Stimulated activated CD8-positive, alpha-beta memory T cell treated with anti-CD3 and anti-CD28 coated beads, Interleukin-7, amount 100 ng/mL, for 1 hour (primary cell): ENCODE measurements at places on chromosomes 2 and 18.

DNA sequence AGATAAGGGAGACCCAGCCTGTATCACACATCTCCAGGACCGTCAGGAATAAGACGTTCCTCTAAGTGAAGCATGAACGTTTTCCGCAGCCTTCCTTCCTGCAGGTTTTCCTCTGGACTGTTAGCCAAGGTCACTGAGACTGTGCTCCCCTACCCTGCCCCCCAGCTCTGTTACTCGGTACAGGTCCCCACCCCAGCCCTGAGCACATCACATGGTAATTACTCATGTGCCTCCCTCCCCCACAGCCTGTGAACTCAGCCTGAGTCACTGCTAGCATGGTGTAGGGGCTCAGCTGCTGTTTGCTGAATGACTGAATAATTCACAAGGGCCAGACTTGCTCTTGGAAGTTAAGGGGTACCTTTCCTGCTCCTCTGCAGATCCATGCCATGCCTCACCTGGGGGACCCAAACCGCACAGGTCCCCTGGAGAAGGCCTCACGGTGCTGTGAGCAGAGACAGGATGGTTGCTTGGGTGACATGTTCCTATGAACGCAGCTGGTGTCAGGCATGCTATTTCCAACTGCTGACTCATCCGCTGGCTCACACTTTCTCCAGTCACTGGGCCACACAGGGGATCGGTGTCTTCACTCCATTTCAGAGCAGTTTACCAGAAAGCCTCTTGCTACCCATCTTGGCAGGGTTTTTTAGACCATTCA is 88.2 kb downstream of the PLB1 start:
- peak; percentile 15 for DNase-seq

- no peak for DNase-seq
Observed at GRCh38 chr2:101466426-101466825, 8.5 kb downstream of the RFX8 start.

GRCh38 chr2:237092506-237092905 is 6.8 kb downstream of the COPS8 start:
- DNase-seq: no peak

DNA sequence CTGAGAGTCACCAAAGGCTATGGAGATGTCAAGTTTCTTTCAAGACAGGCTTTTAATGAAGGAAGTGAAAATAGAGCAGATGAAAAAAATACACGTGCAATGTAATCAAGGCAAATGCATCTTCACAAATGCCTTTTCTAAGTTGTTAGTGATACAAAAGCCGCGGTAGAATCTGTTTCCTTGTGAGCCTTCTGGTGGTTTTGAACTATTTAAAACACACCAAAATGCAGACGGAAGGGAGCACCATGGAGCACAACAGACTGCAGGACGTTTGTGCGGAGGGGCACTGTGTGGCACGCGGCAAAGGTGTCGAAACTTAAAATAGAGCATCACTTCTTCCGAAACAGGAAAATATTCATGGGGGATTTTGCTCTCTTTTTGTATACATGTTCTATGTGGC is 65.0 kb upstream of the BOD1L2 start:
- DNase-seq: no peak

DNA sequence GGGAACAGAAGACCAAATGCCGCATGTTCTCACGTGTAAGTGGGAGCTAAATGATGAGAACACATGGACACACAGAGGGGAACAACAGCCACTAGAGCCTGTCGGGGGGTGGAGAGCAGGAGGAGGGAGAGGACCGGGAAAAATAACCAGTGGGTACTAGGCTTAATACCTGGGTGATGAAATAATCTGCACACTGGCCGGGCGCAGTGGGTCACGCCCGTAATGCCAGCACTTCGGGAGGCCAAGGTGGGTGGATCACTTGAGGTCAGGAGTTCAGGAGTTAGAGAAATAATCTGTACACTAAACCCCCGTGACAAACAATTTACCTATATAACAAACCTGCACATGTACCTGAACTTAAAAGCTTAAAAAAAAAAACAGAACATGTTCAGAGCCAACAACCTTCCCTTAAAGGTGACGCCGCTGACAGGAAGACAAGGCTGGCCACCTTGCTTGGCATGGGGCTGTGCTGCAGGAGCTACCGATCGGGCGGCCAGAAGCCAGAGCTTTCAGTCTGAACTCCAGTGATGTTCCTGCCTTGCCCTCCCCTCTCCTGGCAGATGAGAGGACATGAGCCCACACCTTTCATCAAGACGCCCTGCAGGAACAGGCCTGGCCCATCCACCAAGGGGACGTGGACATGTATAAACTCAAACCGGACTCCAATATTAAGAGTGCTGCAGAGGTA is 11.2 kb downstream of the SLC66A2 start:
- no peak for DNase-seq

DNA sequence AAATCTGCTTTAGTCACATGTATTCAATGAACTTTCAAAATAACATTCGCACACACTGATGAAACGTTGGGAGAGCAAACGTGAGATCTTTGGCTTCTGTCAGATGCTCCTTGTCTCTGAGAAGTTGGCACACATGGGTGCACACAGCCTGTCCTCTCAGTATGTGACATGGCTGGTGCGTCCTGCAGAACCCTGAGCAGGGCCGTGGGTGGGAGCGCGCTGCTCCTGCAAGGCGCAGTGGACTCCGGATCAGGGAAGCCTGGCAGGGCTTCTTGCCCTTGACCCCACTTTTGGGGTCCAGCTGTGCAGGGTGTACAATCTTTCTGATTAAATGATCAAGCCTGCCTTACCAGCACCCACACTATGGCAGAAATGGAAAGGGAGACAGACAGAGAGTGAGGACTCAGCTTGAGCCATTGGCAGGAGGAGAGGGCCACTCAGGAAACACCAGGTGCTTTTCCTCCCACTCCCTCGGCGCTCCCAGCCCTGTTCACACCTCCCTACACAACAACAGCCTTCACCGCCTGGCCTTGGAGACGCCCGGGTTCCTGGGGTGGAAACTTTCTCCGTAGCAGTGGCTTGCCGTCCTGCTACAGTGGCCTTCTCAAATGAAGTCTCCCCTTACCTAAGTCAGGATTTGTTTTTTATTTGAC is 108.4 kb upstream of the SNTG2 start:
- no peak for DNase-seq

GRCh38 chr2:158995677-158996049 is 27.2 kb downstream of the TANC1 start:
- no peak for DNase-seq

DNA sequence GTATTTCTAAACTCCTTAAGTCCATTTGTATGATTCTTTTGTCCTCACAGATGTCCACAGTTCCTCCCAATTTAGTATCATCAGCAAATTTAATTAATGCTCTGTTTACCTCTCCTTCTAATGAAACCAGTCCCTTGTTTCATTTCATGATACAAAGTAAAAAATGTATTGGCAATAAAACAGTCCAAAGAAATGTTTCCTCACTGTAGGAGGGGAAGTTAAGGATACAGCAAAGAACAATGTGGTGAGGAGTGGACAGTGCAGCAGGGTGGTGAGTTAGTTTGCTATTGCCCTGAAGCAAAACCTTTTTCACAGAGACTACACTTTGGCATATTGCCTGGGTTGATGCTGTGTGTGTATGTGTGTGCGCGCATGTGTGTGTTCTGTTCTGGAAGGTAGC is 401.5 kb downstream of the ARHGAP15 start:
- no peak for DNase-seq

DNA sequence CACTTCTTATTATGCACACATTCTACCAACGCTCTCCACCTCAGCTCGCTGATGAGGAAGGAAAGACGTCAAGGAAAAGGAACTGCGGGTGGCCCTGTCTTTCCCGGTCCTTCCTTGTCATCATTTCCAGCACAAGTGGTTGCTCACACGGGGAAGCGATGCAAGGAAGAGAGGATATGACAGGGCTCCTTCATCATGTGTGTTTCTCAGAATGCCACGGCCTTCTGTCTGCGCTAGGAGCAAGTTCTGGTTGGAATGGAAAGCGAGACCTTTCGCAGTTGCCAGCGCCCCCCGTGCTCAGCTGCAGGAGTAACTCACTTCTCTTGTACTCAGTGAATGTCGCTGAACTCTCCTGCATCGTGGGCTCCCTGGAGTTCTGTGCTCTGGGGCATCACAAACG is 191.8 kb upstream of the GLI2 start:
- DNase-seq: no peak

GRCh38 chr2:133837441-133838094 is 269.3 kb upstream of the NCKAP5 start:
- no peak for DNase-seq

GRCh38 chr2:121099329-121100290 is 185.4 kb downstream of the TFCP2L1 start:
- DNase-seq: no peak

- no peak for DNase-seq
Observed at GRCh38 chr2:223096235-223096970, 44.4 kb downstream of the KCNE4 start.

DNA sequence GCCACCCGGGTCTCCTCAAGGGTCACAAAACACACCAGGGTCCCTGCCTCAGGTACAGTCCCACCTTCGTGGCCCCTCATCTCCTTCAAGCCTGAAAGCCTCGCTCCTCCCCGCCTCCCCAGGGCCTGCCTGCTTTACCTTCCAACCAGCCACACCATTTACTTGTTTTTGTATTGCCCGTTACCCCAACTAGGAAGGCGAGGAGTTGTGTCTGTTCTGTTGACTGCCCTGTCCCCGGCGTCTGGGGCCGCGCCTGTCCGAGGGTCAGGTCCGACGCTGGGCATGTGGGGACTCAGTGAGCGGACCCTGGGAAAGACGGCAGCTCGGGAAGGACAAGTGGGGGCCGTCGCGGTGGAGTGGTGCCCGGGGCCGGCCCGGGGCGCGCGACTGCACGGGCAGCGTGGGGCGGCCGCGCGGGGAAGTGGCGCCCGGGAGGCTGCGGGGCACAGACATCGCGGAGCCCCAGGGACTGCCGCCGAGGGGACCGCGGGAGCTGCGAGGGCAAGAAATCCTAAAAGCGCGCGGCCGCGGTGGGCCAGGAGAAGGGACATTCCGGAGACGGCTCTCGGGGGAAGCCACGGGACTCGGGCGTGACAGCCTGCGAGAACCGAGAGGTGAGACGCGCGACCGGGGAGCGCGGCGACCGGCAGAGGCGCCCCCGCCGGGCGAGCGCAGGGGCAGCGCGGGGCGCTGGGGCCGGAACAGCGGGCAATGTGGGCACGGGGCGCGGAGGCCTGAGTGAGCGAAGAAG is 797 bp upstream of the GRHL1 start:
- peak; percentile 13 for DNase-seq

GRCh38 chr2:238180554-238180953 is 21.8 kb downstream of the ERFE start:
- no peak for DNase-seq

- DNase-seq: no peak
Observed at GRCh38 chr2:47309952-47310800, 92.8 kb upstream of the MSH2 start.

DNA sequence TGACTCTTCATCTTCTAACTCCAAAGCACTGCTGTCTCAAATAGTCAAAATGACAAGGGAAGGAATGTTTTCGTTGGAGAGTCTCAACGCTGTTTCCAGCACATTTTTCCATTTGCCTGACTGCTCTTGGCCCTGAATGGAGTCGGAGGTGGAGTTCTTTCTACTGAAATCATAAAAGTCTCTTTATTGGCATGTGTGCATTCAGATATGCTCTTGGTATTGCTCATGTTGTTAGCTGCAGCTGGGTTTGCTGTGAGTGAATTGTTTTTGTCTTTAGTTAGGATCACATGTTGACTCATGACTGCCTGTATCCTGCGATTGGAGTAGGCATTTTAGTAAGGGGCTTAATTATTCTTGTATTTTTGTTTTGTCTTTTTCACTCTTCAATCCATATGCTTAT is 16.8 kb downstream of the TMEM17 start:
- DNase-seq: no peak
